SHP77 (cell line): ENCODE measurements at places on chromosomes 2 and 18.

- DNase-seq, result peak; percentile 33
Measured at GRCh38 chr18:30280861-30281470, 761.6 kb downstream of the DSC3 start.

DNA sequence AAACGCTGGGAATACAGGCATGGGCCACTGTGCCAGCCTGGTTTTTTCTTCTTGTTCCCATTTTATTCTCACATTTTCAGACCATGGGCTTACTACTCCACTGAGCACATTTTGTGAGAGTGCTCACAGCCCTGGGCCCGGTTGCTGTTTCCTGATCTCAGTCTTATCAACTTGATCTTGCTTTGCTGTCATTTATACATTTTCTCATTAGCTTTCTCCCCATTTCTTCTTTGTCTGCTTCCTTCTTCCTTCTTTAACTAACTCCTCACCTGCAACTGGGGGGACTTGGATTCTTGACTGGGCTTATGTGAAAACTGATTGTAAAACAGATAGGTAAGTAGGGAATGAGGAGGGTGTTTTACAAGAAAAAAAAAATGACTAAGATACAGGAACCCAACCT, 117.3 kb downstream of the PLB1 start:
- no peak for DNase-seq

DNA sequence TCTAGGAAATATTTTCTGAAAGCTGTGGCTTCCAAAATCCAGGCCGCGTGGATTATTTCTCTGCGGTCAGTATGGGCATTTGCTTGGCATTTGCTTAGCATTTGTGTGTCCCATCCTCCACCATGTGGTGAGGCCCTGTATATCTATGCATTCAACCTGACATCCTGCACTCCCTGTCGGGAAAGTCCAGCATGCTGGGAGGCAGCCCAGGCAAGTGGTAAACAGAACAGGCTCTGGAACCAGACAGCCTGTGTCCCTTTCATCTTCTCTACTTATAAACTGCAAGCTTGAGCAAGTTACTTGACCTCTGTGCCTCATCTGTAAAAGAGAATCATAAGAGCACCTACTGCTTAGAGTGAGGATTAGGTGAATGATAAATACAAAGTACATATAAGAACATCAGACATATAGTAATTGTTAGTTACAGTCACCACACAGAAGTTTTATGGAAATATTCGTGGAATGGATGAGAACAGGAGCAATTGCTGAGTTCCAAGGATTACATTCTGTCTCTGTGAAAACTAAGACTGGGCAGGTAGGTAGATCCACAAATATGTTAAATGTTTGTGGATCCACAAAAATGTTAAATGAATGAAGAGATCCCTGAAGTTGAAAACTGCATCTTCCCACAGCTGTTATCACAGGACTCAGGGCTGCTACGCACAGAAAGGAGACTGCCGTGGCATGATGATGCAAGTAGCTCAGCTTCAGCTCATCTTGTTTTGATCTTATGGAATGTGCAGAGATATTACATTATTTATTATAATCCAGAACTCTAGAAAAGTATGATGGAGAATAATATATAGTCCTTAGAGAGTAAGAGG, 317.0 kb upstream of the MMADHC start:
- DNase-seq, result no peak

- DNase-seq, result no peak
Measured at GRCh38 chr2:144796164-144796563, 276.2 kb upstream of the ZEB2 start.

DNA sequence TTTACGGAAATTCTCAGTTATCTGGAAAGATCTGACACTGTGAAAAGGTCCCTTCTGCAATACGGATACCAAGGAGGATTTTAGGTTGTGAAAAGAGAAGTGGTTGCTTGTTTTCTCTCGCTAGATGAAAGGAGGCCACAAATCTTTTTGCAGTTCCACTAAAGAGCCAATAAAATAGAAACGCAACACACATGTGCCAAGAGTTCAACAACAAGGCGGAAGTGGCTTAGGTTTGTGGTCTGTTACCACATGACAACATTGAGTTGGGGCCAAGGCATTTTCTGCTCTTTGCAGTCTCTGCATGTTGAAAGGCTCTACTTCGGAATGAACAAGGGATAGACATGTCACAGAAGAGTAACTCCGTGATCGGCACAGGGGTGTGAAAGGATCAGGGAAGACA, 115.7 kb upstream of the OSR1 start:
- no peak for DNase-seq

DNA sequence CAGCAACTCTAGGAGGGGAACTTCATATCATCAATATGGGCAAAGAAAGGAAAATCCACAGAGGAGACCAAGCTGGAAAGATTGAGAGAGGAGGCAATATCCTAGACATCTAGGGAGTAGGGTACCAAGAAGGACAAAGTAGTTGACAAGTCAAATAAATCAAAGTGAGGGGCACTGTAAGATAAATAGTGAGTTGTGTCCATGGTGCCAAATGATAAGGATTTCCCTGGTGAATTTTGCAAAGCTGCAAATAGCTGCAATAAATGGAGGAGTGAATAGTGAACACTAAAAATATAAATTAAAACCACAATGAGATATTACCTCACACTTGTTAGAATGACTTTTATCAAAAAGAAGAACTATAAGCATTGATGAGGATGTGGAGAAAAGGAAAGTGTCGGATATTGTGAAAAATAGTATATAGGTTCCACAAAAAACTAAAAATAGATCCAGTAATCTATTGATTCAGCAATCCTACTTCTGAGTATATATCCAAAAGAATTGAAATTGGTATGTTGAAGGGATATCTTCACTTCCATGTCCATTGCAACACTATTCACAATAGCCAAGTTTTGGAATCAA, 258.2 kb upstream of the FN1 start:
- DNase-seq, result no peak

GRCh38 chr2:150060341-150060740, 427.1 kb downstream of the RND3 start:
- no peak for DNase-seq

- no peak for DNase-seq
Measured at GRCh38 chr2:145860083-145860482, 1340.2 kb upstream of the ZEB2 start.

DNA sequence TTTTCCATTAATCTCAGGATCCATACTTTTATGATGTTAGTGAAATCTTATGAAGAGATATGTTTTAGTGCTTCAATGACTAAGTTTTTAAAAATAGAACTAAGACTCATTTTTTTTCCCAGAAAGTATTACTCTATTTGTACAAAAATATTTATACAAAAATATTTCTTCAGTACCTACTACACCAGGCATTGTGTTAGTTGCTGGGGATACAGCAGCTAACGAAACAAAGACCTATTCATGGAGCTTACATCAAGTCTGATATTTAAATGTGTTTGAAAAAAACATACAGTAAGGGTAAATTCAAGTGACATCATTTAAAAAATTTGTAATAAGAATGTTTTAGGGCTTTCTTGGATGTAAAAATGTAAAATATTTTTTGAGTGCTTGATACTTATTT, 11.6 kb downstream of the VAPA start:
- no peak for DNase-seq

DNA sequence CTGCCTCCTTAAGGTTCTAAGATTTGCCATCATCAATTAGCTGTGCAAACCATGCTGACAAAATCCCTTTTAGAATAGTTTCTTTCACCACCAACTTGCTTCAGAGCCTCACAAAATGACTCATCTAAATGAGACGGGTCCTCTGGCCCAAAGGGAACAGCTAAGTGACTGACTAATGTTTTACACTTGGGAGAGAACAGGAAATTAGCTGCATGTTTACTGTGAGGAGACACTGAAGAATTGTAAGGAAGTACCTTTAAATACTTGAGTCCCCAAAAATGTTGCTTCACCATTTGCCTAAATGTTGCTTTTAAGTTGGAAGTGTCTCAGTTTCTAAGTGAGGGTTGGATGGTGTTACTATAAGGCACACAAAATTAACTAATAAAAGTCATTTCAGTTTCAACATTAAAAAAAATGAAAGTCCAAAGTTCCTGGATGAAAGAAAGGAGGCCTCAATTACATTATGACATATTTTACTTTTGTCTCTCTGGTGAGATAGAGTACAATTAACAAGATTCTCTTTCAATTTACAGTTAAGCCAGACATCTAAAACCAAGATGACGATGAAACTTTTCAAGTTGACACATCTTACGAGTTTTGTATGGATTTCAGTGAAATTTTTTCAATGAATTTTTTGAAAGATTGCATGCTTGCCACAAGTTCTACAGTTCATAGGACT, 229.1 kb upstream of the FN1 start:
- DNase-seq, result no peak

GRCh38 chr18:21359746-21360145, 117.7 kb downstream of the GREB1L start:
- no peak for DNase-seq

DNA sequence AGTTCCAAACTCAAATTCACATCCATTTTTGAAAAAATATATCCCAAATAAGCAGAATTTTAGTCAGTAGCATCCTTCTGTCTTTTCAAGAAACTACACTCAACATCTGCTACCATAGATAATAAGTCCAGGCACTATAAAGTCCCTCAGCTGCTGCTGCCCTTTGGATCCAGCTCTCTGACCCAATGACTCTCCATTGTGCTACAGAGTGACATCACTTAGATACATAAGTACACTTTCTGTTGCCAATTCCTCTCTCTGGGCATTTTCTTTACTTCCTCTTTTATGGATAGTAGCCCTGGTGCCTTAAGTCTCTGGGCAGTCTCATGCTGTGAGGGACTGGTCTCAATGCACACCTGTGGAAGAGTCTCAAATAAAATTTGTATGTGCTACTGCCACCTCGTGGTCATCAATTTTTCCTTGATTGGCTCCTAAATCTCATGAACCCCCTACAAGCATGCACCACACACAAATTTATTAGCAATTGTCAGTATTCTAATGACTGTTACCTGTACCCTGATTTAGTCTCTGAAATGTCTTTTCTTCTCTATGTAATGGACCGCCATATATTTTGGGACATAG, 219.2 kb downstream of the LRP1B start:
- DNase-seq, result no peak

DNA sequence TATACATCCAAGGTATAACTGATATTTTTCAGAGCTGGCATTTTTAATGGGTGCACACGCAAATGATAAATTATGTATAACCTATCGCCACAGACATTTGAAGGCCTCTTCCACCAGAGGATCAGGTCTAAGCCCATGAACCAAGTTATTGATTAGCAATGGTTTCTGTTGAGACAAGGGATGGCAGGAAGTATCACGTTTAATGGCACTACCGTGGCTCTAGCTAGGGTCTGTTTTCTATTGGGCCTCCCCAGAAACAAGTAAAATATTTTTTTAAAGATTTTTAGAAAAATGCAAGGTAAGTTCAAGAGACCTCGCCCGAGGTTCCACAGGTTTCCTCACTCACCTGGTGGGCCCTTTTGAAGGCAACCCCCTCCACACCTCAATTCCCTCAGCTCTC, 667 bp downstream of the GFPT1 start:
- DNase-seq, result no peak
